ENCODE measurements at places on chromosomes 1 and 21. TPM values are rescaled to one million over a fixed set of nuclear protein-coding genes. Genes with fewer than 3 reads are reported as not detected.

- DNase-seq = peak; percentile 25
Observed at GRCh38 chr21:45977396-45977795, 4.2 kb upstream of the COL6A1 start.

AKR7A3 gene
- 1,022 TPM for polyA plus RNA-seq

DNA sequence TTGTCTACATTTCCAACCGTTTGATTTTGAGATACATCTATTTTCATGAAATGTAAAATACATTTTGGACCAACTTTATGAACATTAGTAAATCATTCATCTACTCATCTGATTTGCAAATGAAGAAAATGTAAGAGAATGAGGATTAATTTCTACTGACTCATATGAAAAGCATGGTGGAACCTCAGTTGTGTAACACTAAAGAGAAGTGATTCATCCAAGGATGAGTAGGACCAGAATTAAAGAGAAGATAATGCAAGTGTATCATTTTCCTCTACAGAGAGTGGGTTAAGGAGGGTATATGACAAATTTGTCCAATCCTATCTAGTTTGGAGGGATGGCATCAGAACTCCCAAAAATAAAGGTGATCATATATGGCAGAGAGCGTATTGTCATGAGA, 1967.6 kb downstream of the MRPL39 start:
- DNase-seq = no peak

UTP25 gene
- 9.8 TPM for polyA plus RNA-seq

GRCh38 chr1:191674626-191675179, 483.6 kb upstream of the RGS18 start:
- DNase-seq = no peak

LORICRIN gene
- polyA plus RNA-seq = not detected

RAB3B gene
- 0.27 TPM for polyA plus RNA-seq

SV2A gene
- polyA plus RNA-seq = 0.54 TPM

GRCh38 chr1:31936278-31936980, 1.7 kb downstream of the PTP4A2 start:
- DNase-seq = peak; percentile 64

DNA sequence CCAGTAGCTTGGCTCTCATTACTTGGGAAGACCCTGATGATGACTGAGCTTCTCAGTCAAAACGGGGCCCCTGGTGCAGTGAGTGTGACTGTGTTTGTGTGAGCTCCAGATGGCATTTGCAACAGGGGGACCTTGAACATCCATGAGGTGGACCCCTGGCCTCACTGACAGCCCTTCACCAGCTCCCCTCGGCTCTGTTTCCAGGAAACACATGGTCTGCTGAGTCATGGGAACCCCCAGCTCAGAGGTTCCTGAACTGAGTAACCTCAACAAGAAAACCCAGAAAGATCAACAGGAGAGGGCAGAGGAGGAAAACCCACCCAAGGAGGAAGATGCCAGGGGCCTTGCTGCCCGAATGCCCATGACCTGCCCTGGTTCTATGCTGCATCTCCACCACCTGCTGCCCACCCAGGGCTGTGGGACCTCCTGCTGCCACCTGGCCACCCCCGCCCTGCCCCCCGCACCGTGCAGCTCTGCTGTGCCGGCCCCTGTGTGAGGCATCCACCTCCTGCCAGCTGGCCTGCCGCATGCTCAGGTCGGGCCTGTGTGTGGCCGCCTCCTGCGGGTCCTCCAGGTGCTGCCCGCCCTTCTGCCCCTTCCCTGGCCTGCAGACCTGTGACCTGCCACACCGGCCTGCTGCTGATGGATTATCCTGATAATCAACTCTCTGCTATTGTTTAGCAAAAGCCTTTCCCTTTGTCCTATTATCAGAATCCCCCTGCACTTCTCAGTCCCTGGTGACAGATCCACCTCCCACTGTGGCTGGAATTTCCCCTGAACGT, 4.2 kb upstream of the KRTAP12-1 start:
- DNase-seq = no peak

DNA sequence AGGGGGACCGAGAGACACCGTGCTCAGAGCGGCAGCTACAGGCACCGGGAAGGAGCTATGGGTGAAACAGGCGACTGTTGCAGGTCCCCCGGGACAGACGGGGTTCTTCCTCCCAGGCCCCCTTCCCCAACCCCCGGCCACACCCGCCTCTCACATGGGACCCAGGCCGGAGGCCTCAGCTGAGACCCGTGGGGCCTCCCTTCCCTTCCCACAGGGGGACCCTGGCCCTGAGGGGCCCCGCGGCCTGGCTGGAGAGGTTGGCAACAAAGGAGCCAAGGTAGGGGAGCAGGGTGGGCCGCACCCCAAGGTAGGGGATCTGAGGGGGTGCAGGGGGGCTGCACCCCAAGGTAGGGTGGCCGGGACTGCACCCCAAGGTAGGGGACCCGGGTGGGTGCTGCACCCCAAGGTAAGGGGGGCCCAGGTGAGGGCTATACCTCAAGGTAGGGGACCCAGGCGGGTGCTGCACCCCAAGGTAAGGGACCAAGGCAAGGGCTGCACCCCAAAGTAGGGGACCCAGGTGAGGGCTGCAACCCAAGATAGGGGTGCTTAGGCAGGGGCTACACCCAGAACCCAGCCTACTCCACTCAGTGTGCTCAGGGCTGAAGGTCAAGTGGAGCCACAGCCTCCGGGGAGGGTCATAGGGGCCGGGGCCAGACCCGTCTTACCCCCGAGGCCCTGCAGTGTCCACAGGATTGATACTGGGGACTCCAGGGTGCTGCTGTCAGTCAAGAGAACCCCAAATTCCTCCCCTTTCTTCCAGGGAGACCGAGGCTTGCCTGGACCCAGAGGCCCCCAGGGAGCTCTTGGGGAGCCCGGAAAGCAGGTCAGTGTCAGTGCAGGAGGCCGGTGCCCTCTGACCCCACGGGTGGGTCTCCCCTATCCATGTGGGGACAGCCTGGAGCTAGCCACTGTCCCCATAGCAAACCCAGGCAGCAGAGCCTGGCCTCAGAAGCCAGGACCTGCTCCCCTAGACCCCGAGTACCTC, 22.7 kb downstream of the COL6A2 start:
- no peak for DNase-seq

ALX3 gene
- not detected for polyA plus RNA-seq

DNA sequence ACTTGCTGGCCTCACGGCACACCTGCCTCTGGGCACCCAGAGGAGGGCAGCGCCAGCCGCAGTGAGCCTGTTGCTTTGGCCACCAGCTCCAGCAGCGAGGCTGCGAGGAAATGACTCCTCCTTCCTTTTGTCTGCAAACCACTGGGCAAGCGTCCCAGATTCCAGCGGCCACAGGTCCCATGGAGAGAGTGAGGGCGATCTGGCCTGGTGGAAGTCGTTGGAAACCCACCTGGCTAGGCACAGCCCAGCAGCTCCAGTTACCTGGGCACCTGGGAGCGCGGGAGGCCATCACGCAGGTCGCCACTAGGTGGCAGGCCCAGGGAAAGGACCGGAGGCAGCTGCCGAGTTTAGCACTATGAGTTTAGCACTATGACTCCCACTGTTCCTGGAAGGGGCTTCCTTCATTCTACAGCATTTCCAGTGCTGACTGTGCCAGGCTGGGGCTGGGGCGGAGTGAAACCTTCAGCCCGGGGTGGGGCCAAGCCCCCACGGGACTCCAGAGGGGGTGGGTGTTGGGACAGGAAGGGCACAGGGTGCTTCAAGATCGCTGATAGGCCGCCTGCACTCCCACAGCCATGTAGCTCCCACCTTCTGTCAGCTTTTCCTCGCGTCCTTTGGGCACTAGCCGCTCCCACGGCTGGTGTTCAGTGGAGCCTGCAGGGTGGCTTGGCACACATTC, 1.1 kb upstream of the ESPN start:
- DNase-seq = peak; percentile 74

GRCh38 chr1:202433155-202434043, 84.9 kb downstream of the PPP1R12B start:
- DNase-seq = no peak

GUCA2B gene
- polyA plus RNA-seq = 615 TPM

All from small intestine (tissue), 16 donors.